ENCODE measurements at places on chromosomes 2 and 18.

GRCh38 chr2:159793326-159793725 is 4.7 kb downstream of the CD302 start:
- no peak for DNase-seq

- no peak for DNase-seq
These were observed 38.3 kb downstream of the GCG start for GRCh38 chr2:162113776-162114168.

DNA sequence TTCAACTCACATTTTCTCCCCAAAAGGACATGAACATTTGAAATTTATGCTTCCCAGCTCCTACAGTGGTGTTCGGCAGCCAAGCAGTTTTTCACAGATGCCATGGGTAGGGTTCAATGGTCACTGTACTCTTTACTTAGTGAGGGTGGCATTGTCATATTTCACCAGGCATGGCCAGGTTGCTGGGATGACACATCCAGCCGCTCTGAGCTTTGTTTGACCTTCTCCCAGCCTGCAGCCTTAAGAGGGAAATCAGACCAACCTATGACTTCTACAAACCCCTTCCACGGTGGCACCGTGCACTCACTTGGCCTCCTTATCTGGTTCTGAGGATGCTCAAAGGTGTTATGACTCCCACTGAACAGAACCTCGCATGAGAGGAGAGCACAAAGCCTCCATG is 108.4 kb upstream of the SH3BP4 start:
- no peak for DNase-seq

- DNase-seq: peak; percentile 84
These were observed 203.2 kb downstream of the SH3RF3 start for GRCh38 chr2:109331896-109332848.

DNA sequence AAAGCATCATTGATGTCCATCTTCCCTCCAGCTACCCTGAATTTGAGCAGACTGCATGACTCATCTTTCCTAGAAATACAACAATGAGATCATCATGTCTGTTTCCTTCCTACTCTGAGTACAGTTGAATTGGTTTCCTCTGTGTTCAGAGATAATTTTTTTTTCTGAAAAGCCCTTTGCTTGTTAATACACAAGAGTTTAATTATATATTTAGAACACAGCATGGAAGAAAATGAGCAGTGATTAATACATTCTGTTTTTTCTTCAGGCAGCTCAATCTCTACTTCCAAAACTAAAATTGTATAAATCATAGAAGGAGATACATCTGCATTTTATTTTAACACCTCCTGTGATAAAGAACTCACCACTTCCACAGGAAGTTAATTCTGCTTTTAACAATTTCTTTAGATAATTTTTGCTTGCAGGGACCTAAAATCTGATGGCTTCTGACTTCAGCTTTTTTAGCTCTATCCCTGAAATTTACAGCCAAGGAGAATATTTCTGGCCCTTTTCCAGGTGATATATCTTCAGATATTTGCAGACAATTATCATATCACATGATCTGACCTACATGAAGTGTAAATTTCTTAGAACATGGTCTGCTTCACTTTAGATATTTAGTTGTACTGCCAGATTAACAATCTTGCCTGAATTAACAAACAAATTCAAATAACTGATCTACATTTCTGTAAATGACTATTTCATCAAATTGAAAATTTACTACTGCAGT is 249.0 kb downstream of the TRIB2 start:
- DNase-seq: no peak

Data from right cardiac atrium (tissue), 5 donors.